H1 (cell line): ENCODE measurements at places on chromosomes 5 and 9.

- no peak overlapping the region for H3K4me3 ChIP-seq
- no peak for DNase-seq
- H3K27me3 ChIP-seq, result no peaks in the 10 kb centered on the region
Measured at GRCh38 chr5:5592541-5592940, 170.1 kb downstream of the ICE1 start.

DNA sequence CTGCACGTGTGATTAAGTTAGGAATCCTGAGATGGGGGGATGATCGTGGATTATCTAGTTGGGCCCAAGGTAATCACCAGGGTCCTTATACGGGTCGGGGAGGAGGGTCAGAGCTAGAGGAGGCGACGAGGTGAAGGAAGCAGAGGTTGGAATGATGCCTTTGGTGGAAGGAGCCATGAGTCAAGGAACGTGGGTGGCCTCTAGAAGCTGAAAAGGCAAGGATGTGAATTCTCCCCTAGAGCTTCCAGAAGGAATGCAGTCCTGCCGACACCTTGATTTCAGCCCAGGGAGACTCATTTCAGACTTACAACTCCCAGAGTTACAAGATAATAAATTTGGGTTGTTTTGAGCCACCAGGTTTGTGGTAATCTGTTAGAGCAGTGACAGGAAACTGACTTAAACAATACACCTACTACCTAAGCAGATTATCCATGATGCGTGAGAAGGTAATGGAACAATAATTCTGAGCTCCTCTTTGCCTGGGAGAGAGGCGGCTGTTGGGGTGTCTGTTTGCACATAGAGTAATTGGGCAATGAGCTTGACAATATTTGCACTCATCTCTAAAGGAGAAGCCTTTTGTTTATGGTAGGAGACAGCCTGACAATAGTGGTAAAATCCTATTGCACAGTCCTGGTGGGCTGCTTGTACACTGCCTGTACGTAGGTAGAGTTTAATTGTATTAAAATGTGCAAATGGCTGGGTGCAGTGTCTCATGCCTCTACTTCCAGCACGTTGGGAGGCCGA is 129.3 kb upstream of the IER5L start:
- no peak overlapping the region for H3K4me3 ChIP-seq
- no peak overlapping the region for H3K27ac ChIP-seq
- no peaks in the 10 kb centered on the region for H3K36me3 ChIP-seq
- H3K4me1 ChIP-seq, result peaks cover 3% of the 10 kb centered on the region; the same call in 1 of the 2 replicates

DNA sequence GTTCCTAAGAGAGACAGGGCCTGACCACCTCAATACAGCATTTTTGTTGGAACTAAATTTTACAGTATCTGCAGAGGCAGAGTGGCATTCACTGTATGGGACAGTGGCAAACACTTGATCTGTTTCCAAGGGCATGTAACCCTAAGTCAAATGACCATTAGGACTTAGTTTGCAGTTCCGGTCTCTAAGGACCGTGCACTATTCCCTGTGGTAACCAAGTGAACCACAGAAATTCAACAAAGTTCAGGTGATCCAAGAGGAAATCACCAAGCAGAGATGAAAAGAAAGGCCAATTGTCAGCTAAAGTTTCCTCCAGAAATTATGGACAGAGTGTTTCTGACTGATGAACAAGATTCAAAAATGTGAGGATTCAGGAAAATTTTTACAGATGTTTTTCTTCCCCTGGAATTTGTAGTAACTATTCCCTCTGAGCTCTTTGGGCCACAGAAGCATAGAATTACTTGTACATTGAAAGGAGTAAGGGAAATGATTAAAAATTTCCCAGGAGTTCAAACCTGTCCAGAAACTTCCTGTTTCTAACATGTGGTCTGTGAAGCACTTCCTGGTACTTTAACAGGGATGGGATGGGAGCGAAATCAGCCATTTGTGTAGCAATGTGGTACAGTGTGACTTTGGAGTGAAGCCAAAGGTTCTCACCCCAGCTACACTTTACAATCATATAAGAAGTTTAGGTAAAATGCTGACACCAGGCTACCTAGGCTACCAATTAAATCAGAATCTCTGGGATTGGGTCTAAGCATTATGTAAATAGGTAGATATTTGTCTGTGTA is 266.1 kb upstream of the MAP3K1 start:
- H3K36me3 ChIP-seq, result no peaks in the 10 kb centered on the region
- DNase-seq, result no peak
- H3K27ac ChIP-seq, result no peak overlapping the region
- no peak overlapping the region for H3K4me3 ChIP-seq
- H3K27me3 ChIP-seq, result no peaks in the 10 kb centered on the region

- no peak overlapping the region for H3K4me3 ChIP-seq
- no peaks in the 10 kb centered on the region for H3K27me3 ChIP-seq
- H3K36me3 ChIP-seq, result no peaks in the 10 kb centered on the region
- no peak for DNase-seq
Measured at GRCh38 chr5:137699336-137700281, 36.3 kb downstream of the KLHL3 start.

DNA sequence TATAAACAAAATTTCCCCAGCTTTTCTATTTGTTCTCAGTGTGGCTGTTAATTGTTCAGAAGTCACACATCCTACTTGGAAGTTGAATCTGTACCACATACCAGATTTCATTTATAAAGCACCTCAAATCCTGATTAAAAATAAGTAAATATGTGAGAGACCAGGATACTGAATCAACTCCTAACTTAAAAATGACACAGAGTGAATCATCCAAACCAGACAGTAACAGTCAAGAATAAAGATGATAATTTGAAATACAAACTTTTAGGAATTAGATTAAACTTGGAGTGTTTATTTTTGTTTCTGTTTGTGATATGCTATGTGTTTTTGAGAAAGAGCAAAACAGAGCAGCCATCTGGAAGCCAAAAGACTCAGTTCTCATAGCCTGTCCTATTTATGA is 633.2 kb upstream of the RORB start:
- H3K27ac ChIP-seq, result no peak overlapping the region
- no peak overlapping the region for H3K4me3 ChIP-seq
- H3K4me1 ChIP-seq, result no peaks in the 10 kb centered on the region
- DNase-seq, result no peak

GRCh38 chr9:68555437-68556150 is 14.9 kb upstream of the TMEM252 start:
- DNase-seq, result no peak
- no peak overlapping the region for H3K27ac ChIP-seq
- no peak overlapping the region for H3K4me3 ChIP-seq
- no peaks in the 10 kb centered on the region for H3K27me3 ChIP-seq
- no peaks in the 10 kb centered on the region for H3K36me3 ChIP-seq

GRCh38 chr5:685262-686171 is 7.6 kb downstream of the TPPP start:
- no peaks in the 10 kb centered on the region for H3K27me3 ChIP-seq
- no peak for DNase-seq
- no peaks in the 10 kb centered on the region for H3K36me3 ChIP-seq
- no peak overlapping the region for H3K4me3 ChIP-seq
- no peak overlapping the region for H3K27ac ChIP-seq
- no peaks in the 10 kb centered on the region for H3K4me1 ChIP-seq

GRCh38 chr5:137735555-137736284 is at the start of gene KLHL3:
Gene KLHL3, minus strand, starts transcription at chr5:137736089. Its CDS starts 443 bp downstream, at chr5:137735646.
- peak within 1 kb of the TSS; percentile 63 for H3K27ac ChIP-seq
- no peaks in the 10 kb centered on the region for H3K27me3 ChIP-seq
- no peaks in the 10 kb centered on the region for H3K36me3 ChIP-seq
- H3K4me3 ChIP-seq, result peak within 1 kb of the TSS; percentile 90
- peaks cover 3% of the 10 kb centered on the region; the same call in 1 of the 2 replicates for H3K4me1 ChIP-seq

DNA sequence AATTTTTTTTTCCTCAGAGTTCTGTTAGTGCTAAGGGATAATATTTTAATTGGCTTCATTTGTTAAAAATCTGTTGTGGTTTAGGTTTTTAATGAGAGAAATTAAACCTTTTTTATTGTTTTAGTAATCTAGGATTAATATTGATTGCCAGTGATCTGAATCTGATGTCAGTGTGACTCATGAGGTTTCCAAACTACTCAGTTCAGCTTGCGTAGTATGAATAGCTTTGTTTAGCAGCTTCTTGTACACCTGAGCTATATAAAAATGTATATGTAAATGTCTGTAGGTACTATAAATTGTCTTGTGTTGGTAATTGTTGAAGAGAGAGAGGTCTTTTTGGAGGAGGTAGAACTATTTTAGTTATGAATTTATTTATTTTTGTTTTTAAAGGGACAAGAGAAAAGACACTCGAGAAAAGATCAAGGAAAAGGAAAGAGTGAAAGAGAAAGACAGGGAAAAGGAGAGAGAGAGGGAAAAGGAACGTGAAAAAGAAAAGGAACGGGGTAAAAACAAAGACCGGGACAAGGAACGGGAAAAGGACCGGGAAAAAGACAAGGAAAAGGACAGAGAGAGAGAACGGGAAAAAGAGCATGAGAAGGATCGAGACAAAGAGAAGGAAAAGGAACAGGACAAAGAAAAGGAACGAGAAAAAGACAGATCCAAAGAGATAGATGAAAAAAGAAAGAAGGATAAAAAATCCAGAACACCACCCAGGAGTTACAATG is 26.3 kb downstream of the SREK1 start:
- H3K4me3 ChIP-seq, result no peak overlapping the region
- no peaks in the 10 kb centered on the region for H3K36me3 ChIP-seq
- no peaks in the 10 kb centered on the region for H3K27me3 ChIP-seq
- no peak overlapping the region for H3K27ac ChIP-seq
- no peaks in the 10 kb centered on the region for H3K4me1 ChIP-seq

DNA sequence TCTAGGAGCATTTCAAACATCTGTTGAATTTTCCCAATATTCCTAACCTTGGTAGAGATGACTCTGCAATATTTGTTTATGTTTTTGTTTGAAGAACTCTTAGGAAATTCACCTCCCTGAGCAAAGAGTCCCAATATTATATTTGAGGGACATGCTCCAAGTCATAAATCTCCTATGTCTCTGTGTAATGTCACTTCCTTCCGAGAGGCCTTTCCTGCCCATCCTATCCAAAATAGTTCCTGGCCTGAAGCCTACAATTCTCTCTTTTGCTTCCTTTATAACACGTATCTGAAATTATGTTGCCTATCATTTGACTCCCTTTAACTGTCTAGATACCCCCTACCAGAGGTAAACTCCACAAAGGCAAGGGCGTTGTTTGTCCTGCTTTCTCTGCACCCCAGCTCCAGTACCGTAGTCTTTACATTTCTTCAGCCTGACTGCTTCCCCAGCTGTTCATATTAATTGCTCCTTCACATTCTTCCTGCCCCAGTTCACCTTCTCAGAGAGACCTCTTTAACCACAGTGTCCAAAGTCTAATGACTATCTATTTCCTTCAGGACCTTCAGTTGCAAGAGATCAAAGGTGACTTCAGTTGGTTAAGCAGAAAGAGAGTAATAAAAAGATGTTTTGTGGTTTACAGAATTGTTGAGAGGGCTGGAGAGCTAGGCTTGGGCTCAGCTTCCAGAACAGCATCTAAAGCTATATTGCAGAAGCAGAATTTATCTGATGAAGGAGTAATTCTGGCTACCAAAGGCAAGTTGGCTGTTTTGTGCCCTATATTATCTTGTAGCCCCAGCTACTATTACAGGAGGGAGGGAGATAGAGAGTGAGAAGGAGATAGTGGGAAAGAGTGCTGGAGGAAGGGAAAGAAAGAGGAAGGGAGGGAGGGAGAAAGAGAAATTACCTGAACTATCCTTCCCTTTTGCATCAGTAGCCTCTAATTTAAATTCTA is 109.3 kb upstream of the TMEM161B start:
- H3K27me3 ChIP-seq, result no peaks in the 10 kb centered on the region
- DNase-seq, result no peak
- no peaks in the 10 kb centered on the region for H3K4me1 ChIP-seq
- H3K4me3 ChIP-seq, result no peak overlapping the region
- H3K36me3 ChIP-seq, result no peaks in the 10 kb centered on the region

DNA sequence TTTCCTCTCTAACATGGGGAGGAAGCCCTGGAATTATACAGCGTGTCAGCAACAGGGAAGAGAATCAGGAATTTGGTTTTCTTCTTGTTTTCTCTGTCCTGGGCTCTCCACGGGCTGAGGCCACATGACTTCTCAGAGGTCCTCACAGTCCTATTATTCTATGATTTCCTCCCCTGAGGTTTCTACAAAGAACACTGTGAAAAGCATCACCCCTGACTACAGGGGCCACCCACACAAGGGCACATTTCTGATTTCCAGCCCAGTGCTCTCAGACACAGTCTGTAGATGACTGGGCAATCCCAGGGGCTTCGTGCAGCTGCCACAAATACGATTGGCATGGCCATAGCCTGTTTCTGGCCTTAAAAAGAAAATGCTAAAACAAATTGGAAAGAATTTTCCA is 284.9 kb downstream of the CEMIP2 start:
- DNase-seq, result no peak
- no peak overlapping the region for H3K27ac ChIP-seq
- no peaks in the 10 kb centered on the region for H3K27me3 ChIP-seq
- H3K4me1 ChIP-seq, result no peaks in the 10 kb centered on the region
- no peaks in the 10 kb centered on the region for H3K36me3 ChIP-seq

- no peaks in the 10 kb centered on the region for H3K4me1 ChIP-seq
- H3K4me3 ChIP-seq, result no peak overlapping the region
- H3K36me3 ChIP-seq, result no peaks in the 10 kb centered on the region
- no peak overlapping the region for H3K27ac ChIP-seq
- DNase-seq, result no peak
- H3K27me3 ChIP-seq, result no peaks in the 10 kb centered on the region
Measured at GRCh38 chr5:147689426-147689825, 93.1 kb downstream of the JAKMIP2 start.

DNA sequence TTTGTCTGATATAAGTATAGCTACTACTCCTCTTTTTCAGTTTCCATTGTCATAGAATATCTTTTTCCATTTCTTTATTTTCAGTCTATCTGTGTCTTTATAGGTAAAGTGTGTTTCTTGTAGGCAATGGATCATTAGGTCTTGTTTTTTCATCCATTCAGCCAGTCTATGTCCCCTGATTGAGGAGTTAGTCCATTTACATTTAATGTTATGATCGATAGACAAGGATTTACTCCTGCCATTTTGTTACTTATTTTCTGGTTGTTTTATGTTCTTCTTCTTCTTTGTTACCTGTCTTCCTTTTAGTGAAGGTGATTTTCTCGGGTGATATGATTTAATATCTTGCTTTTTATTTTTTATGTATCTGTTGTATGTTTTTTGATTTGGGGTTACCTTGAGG is 169.0 kb downstream of the BARX1 start:
- H3K4me3 ChIP-seq, result no peak overlapping the region
- no peaks in the 10 kb centered on the region for H3K4me1 ChIP-seq
- no peaks in the 10 kb centered on the region for H3K36me3 ChIP-seq
